ENCODE measurements at places on chromosomes 5 and 9.

DNA sequence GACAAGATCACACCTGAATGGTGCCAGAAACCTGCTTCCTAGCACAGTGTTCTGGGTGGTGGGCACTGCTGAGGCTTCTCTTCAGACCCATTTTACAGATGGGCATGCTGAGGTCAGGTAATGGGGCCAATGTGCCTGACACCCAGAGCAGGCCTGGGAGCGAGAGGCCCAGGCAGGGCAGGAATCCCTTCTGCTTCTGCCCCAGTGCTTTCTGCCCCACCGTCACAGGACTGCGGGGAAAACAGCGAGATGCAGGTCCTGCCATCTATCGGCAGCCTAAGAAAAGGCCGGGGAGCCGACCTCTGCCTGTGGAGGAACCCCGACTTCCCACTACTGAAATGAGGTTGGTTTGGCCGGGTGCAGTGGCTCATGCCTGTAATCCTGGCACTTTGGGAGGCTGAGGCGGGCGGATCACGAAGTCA lies 22.8 kb upstream of the RNU6ATAC start:
- DNase-seq, result no peak

DNA sequence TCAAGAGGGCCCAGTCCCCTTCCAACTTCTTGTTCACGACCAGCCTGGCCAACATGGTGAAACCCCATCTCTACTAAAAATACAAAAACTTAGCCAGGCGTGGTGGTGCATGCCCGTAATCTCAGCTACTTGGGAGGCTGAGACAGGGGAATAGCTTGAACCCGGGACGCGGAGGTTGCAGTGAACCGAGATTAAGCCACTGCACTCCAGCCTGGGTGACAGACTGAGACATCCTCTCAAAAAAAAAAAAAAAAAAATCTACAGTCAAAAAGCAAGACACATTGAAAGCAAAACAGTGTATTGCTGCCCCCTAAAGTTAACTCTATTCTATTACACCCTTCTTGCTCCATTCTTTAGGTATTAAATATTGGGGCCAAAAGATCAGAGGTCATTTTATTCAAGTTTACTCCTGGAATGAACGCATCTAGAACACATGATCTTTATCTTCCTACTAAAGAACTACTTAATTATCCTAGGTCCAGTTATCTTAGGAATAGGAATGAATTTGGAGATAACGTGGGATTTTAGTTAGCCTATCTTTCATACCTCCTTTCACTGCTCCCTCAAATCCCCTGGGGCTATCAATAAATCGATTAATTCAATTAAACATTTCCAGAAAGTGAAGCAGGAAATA lies 2.4 kb downstream of the ATG12 start:
- DNase-seq, result peak; percentile 55

- DNase-seq, result peak; percentile 66
Measured at GRCh38 chr9:92294297-92294676, 790 bp upstream of the IARS1 start.

- DNase-seq, result no peak
Measured at GRCh38 chr5:126461838-126462237, 38.6 kb downstream of the GRAMD2B start.

GRCh38 chr9:37984672-37985611 lies 81.0 kb upstream of the SLC25A51 start:
- no peak for DNase-seq

DNA sequence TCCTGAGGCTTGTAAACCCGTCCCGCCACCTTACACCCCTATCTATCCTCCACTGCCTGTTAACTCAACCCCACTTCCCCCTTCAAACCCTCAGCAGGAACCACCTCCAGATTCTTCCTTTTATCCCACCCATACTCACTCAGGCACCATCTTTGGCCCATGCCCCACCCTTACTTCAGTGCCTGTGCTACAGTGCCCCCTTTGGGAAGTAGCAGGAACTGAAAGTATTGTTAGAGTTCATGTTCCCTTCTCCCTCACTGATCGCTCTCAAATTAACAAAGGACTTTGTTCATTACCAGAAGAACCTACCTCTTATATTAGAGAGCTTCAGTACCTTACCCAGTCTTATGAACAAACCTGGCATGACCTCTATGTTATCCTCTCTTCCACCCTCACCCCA lies 92.2 kb upstream of the MOCS2 start:
- DNase-seq, result no peak

- no peak for DNase-seq
Measured at GRCh38 chr5:123514615-123515355, 2.8 kb downstream of the CSNK1G3 start.

DNA sequence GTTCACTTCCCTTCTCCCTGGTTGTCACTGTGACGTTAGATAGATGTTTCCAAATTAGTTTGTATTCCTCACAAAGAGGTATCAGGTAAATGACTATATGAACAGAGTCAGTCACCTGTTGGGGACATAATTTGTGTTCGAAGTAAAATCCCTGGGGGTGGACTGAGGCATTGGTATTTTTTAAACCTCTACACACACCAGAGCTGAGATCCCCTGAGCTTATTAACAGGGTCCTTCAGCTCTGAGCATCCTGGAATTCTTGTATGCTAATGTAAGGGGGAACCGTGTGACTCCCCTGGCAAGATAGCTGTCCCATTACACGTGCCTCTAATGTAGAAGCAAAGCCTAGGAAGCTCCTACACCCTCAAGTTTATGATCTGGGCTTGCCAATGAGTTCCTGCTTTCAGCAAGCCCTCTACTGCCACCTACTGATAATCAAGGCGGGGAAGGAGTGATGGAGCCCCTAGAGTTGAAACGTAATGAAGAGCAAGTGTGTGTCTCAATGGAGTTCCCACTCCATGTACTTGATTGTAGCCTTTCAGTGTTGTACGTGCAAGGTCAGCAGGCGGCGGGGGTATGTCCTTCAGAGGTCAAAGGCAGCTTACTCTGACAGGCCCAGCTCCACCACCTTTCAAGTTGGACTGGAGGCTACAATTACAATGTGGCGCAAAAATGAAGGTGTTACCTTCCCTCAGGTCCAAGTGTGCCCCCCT lies 14.4 kb downstream of the PRKACG start:
- DNase-seq, result peak; percentile 25

Measured in stimulated activated effector memory CD8-positive, alpha-beta T cell treated with anti-CD3 and anti-CD28 coated beads, Interleukin-12 subunit alpha, Interleukin-12 subunit beta, amount 100 ng/mL, for 72 hours (primary cell).